Endodermal cell (in vitro differentiated cells): ENCODE measurements at places on chromosomes 5 and 9. TPM values are rescaled to one million over a fixed set of nuclear protein-coding genes. Genes with fewer than 3 reads are reported as not detected.

The IFNK gene
- not detected in 2 replicates for total RNA-seq

The ENHO gene
- 2.9 to 7.1 TPM (median 6.2 TPM) in 3 replicates for total RNA-seq

The CTNNA1 gene
- total RNA-seq: 288 and 298 TPM in 2 replicates

The CA9 gene
- total RNA-seq: 1.4 and 1.8 TPM in 2 replicates

The ANXA2R gene
- 0.27 to 1.1 TPM (median 0.73 TPM) in 3 replicates for total RNA-seq

The DNAJA1 gene
- 34.6 to 139 TPM (median 137 TPM) in 3 replicates for total RNA-seq

The CBY3 gene
- not detected in 2 replicates for total RNA-seq

The GPR150 gene
- 0.13 TPM in 1 of 2 replicates, not detected in the other for total RNA-seq

GRCh38 chr5:120260651-120261050, 203.4 kb upstream of the PRR16 start:
- no peak for DNase-seq
- no peaks in the 10 kb centered on the region for H3K27me3 ChIP-seq
- H3K27ac ChIP-seq: no peak overlapping the region
- no peaks in the 10 kb centered on the region for H3K36me3 ChIP-seq
- H3K4me1 ChIP-seq: no peaks in the 10 kb centered on the region

DNA sequence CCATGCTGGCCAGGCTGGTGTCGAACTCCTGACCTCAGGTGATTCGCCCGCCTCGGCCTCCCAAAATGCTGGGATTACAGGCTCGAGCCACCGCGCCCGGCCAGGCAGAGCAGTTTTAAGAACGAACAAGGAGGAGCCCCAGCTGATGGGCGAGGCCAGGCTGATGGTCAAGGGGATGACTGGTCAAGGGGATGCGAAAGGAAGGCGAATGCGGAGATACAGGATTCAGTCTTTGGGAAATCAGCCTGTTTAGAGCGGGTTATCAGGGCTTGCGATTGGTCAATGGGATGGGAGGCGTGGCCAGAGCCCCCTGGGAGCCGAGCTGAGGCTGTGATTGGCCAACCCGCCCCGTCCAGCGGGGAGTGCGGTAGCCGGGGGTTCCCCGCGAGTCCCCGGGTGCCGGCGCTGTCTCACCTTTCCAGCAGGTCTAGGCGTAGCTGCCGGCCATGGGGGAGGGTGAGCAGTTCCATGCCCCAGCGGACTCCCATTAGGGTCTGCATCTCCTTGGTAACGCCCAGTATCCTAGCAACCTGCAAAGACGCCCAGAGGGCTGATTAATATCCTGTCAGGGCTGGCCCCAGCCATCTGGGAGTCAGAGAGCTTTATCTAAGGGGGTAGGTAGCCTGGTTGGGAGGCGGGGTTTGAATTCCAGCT, 7.5 kb upstream of the TOR2A start:
- H3K27ac ChIP-seq: peak overlapping the region; percentile 70
- H3K4me1 ChIP-seq: no peaks in the 10 kb centered on the region
- DNase-seq: peak; percentile 97
- H3K4me3 ChIP-seq: peak overlapping the region; percentile 81
- H3K27me3 ChIP-seq: peaks cover 10% of the 10 kb centered on the region

DNA sequence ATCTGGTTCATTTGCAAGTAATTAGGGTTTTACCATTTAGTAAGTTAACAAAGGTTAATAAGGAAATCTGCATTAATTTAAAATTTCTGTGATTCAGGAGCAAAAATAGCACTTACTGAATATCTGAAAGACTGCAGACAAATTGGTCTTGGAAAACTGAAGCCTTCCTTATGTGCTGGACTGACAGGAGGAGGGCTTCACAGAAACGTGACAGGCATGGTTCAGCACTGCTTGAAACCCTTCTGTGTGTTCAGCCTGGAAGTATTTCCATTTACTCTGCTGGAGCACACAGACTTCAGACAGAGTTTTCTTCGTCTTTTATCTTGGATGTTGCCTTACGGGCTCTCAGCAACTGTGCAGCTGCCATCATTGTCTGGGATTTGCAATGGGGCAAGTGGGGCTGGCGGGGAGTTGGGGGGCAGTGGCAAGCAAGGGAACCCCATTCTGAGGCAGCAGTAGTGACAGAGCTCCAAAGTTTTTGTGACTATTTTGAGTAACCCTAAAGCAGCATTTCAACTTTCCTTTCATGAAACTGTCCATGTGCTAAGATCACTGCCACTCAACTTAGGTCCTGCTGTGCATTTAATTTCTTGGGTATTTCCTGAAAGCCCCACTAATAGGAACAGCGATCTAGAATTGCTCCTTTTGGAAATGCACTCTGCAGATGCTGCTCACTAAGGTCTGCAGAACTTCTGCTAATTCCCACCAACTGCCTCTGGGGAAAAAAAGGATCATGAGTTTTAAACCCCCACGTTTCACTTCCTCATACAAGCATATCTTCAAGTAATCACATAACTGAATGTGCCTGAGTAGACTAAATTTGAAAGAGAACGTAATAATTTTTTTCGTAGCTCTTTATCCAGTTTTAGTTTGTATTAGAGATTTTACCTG, 56.6 kb downstream of the KCNN2 start:
- peak overlapping the region; percentile 67 for H3K27ac ChIP-seq
- H3K4me3 ChIP-seq: no peak overlapping the region

DNA sequence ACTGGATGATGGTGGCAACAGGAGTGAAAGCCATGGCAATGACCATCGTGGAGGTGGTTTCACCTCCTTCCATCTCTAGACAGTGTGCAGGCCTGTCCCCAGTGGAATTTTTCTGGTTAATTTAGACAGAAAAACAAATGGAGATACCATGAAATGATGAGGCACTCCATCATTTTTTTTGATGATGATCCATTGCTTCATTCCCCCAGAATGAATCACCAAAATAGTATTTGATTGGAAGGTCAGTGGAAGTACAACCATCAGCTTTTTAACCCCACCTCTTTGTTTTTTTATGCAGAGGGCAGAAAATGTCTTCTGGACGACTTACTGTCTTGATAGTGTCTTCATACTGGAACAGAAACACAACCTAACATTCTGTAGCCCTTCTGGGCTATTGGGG, 42.6 kb upstream of the ADRA1B start:
- H3K27ac ChIP-seq: no peak overlapping the region
- no peaks in the 10 kb centered on the region for H3K4me1 ChIP-seq
- H3K4me3 ChIP-seq: no peak overlapping the region
- no peak for DNase-seq
- H3K36me3 ChIP-seq: no peaks in the 10 kb centered on the region

- H3K36me3 ChIP-seq: peaks cover 9% of the 10 kb centered on the region
- no peaks in the 10 kb centered on the region for H3K27me3 ChIP-seq
- DNase-seq: peak; percentile 58
These were observed 261.5 kb downstream of the FANCC start for GRCh38 chr9:95055851-95056551.

GRCh38 chr9:95307538-95307937, 10.0 kb downstream of the FANCC start:
- no peak for DNase-seq
- no peaks in the 10 kb centered on the region for H3K27me3 ChIP-seq
- H3K36me3 ChIP-seq: no peaks in the 10 kb centered on the region
- no peak overlapping the region for H3K27ac ChIP-seq
- H3K4me1 ChIP-seq: no peaks in the 10 kb centered on the region

DNA sequence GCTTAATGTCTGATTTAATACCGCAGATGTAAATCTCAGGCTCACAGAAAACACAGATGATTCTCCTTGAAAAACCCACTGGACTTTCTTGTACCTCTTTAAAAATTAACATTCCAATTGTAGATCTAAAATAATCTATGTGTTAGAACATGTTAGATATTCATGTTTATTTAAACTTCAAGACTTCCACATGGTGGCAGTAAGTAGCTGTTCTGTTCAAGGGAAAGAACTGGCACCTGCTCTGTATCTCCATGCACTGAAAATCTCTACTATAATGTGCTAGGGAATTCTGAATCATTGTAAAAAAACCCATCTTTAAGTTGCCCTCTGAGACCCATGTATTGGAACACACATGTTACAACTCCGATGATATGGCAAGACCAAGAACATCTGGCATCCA, 366.9 kb downstream of the DMRTA1 start:
- H3K4me3 ChIP-seq: no peak overlapping the region
- H3K4me1 ChIP-seq: peaks cover 4% of the 10 kb centered on the region
- no peak for DNase-seq
- no peaks in the 10 kb centered on the region for H3K27me3 ChIP-seq
- no peak overlapping the region for H3K27ac ChIP-seq

DNA sequence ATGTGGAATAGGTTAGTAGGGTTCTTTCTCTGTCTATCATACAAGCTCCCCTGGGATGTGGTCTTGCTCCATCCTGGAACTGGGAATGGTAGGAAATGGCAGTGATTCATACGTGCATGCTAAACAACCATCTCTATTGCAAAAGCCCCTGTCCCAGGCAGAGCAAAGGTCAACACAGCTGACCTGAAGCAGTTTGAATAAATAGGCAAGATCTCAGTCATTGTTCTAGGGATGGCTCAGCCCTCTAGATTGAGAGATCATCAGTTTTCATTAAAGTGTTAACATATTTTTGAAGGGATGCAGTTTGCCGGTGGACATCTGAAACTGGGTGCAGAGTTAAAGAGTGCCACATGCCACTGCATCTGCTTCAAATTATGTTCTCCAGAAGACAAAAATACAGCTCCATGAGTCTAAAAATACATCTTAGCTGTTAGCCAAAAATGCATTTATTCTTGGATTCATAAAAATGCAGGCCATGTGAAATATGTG, 224.1 kb downstream of the ESM1 start:
- no peaks in the 10 kb centered on the region for H3K4me1 ChIP-seq
- no peak for DNase-seq
- no peak overlapping the region for H3K4me3 ChIP-seq
- no peaks in the 10 kb centered on the region for H3K27me3 ChIP-seq
- H3K36me3 ChIP-seq: no peaks in the 10 kb centered on the region
- no peak overlapping the region for H3K27ac ChIP-seq

- H3K27ac ChIP-seq: no peak overlapping the region
- H3K36me3 ChIP-seq: peaks cover 15% of the 10 kb centered on the region
- H3K4me3 ChIP-seq: no peak overlapping the region
These were observed 213.2 kb downstream of the TRIO start for GRCh38 chr5:14356305-14356704.

- peak; percentile 70 for DNase-seq
- no peaks in the 10 kb centered on the region for H3K36me3 ChIP-seq
These were observed 947 bp upstream of the MARCHF3 start for GRCh38 chr5:127031147-127031862.

DNA sequence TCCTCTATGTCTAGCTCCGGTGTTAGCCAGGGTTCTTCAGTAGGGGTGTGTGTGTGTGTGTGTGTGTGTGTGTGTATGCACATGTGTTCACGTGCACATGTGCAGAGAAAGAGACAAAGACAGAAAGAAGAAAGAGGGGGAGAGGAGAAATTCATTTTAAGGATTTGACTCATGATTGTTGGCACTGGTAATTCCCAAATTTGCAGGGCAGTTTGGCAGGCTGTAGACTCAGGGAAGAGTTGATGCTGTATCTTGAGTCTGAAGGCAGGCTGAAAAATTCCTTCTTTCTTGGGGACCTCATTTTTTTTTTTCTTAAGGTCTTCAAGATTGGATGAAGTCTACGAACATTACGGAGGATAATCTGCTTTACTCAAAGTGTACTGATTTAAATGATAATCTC, 335.7 kb downstream of the NSG2 start:
- H3K4me1 ChIP-seq: no peaks in the 10 kb centered on the region
- H3K27ac ChIP-seq: no peak overlapping the region
- no peak for DNase-seq
- H3K36me3 ChIP-seq: no peaks in the 10 kb centered on the region
- H3K27me3 ChIP-seq: no peaks in the 10 kb centered on the region

GRCh38 chr9:96140296-96141127, 161.5 kb downstream of the HSD17B3 start:
- no peak overlapping the region for H3K4me3 ChIP-seq
- H3K4me1 ChIP-seq: peaks cover 3% of the 10 kb centered on the region
- DNase-seq: peak; percentile 76
- no peaks in the 10 kb centered on the region for H3K36me3 ChIP-seq
- H3K27ac ChIP-seq: no peak overlapping the region

GRCh38 chr9:89078860-89079259, 87.6 kb downstream of the S1PR3 start:
- peaks cover 4% of the 10 kb centered on the region for H3K4me1 ChIP-seq
- no peaks in the 10 kb centered on the region for H3K36me3 ChIP-seq
- no peak overlapping the region for H3K4me3 ChIP-seq
- DNase-seq: no peak
- no peak overlapping the region for H3K27ac ChIP-seq
- H3K27me3 ChIP-seq: no peaks in the 10 kb centered on the region

DNA sequence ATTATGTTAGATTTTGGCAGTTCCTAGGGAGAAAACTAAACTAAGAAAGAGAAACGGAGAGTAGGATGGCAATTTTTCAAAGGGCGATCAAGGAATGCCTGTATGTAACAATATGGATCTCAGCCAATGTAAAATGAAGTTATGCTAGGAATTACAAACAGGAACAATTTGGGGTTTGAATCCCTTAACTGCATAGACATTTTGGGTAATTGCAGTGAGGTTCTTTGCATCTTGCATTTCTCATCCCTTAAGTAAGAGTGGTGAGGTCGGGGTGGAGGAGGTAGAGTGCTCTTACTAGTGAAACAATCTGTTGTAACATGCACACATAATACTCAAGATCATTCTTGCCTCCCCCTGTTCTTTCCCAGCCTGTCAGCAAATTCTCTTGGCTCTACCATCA, 137.6 kb downstream of the NPR3 start:
- no peak overlapping the region for H3K4me3 ChIP-seq
- DNase-seq: no peak

DNA sequence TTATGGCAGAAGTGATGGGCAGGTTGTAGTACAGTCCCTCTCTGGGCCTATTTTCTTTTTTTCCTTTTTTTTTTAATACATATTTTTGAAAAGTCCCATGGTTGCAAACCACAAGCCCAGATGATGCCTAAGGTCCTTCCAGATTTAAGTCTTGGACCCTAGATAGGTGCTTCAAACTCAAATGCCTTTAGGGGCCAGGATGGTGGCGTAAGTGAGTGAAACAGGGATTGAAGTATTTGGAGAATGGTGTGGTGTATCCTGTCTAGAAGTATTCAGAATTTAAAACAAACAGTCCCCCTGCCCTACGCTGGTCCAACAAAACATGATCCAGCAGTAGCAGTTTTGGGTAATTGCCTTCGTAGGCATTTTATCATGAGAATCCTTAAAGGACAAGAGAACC, 2.2 kb downstream of the TIGD6 start:
- H3K4me3 ChIP-seq: no peak overlapping the region
- H3K4me1 ChIP-seq: peaks cover 4% of the 10 kb centered on the region
- no peak for DNase-seq
- H3K27me3 ChIP-seq: no peaks in the 10 kb centered on the region
- H3K27ac ChIP-seq: no peak overlapping the region

GRCh38 chr9:105254226-105254625, 9.8 kb downstream of the SLC44A1 start:
- no peak overlapping the region for H3K4me3 ChIP-seq
- H3K36me3 ChIP-seq: no peaks in the 10 kb centered on the region
- no peaks in the 10 kb centered on the region for H3K4me1 ChIP-seq
- no peak overlapping the region for H3K27ac ChIP-seq
- H3K27me3 ChIP-seq: no peaks in the 10 kb centered on the region
- peak; percentile 58 for DNase-seq

DNA sequence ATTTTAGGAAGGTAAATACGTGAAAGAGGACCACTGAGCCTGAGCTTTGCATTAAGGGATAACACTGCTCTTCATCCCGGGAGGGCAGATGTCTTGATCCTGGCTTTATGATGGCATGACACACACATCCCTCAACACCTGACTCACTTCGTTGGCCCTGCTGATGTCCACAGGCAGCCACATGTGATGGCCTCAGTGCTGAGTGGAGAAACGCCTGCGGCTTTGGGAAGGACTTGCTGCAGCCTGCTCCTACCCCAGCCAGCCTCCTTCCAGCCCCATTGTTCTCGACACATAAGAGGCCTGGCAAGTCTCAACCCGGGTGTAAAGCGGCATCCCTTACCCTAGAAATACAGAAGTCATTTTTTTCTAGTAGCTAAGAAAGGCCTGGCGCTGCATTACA, 169.0 kb downstream of the SYK start:
- no peaks in the 10 kb centered on the region for H3K36me3 ChIP-seq
- no peaks in the 10 kb centered on the region for H3K27me3 ChIP-seq
- no peak overlapping the region for H3K27ac ChIP-seq
- no peak overlapping the region for H3K4me3 ChIP-seq
